ENCODE measurements at places on chromosomes 1 and 21. TPM values are rescaled to one million over a fixed set of nuclear protein-coding genes. Genes with fewer than 3 reads are reported as not detected.

FCRL5 gene
- not detected for total RNA-seq

NR1I3 gene
- total RNA-seq, result not detected

PDPN gene
- total RNA-seq, result 0.20 TPM

DNA sequence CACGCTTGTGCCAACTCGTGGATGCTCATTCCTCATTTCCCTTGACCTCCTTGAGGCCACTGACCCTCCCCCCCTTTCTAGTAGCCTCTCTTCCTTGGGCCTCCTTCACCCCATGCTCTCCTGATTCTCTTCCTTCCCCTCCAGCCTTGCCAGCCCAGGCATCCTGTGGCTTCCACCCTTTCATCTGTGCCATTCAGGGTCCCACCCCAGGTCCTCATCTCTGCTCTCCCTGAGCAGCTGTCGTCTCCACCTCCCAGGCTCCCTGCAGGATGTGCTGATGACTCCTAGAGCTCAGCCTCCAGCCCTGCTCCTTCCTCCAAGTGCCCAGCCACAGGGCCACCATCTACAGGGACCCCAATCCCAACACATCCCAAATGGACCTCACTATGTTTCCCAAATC, 197.4 kb downstream of the GRIK3 start:
- no peak for DNase-seq

GRCh38 chr1:221074332-221074731, 195.1 kb downstream of the HLX start:
- DNase-seq, result no peak

NTNG1 gene
- not detected for total RNA-seq

PRR9 gene
- total RNA-seq, result not detected

- DNase-seq, result no peak
These were observed 90.4 kb downstream of the KCNK1 start for GRCh38 chr1:233704170-233704897.

FAM131C gene
- total RNA-seq, result 0.66 TPM

AMY2B gene
- 6.5 TPM for total RNA-seq

FCGR3A gene
- total RNA-seq, result 0.58 TPM

GRCh38 chr1:19507516-19507915, 22.2 kb upstream of the CAPZB start:
- DNase-seq, result no peak

FAM177B gene
- total RNA-seq, result not detected

TMPRSS2 gene
- total RNA-seq, result not detected

- no peak for DNase-seq
These were observed 15.2 kb downstream of the PIP5K1A start for GRCh38 chr1:151213560-151213959.

DNA sequence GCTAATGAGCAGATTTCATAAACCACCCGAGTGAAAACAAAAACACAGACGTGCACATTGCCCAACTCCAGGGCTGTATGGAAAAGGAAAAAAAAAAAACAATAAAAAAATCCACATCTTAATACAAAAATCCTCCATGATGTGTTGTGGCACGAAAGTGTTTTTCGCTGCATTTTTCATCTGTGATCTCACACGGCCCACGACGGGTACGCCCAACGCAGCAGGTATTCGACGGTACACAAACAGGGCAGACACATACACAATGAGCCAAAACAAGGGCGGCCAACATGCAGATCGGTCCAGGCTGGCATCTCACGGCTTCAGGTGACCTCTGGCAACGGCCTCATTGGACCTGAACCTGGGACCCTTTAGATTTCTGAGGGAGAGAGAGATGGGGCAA, 31.1 kb downstream of the CASZ1 start:
- DNase-seq, result no peak

- no peak for DNase-seq
These were observed 552.9 kb downstream of the LTN1 start for GRCh38 chr21:28439788-28440187.

DNA sequence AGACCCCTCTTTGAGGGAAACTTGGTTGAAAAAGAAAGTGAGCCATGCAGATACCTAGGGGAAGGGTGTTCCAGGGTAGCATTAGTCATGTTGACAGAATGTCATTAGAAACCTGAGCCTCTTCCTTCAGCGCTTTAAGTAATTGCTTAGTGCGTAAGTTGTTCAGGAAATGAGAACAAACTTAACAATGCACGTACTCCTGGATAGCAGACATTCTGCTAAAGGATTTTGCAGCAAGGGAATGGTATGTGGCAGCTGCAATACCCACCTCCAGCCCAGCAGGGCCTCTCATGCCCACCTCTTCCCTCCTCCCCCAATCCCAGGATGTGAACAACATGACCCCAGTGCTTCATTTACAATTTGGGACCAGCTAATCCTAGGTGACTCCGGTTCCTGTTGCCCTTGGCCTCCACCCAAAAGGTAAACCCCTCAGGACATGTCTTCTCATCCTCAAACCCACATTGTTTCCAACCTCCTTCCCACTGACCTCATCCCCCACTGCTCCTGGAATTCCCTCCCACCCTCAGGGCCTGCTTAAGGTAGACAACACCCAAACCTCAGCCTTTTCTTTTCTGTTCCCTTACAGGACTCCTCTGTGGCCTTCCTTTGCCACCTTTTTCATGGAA, 98.0 kb upstream of the BCAR3 start:
- no peak for DNase-seq

DNA sequence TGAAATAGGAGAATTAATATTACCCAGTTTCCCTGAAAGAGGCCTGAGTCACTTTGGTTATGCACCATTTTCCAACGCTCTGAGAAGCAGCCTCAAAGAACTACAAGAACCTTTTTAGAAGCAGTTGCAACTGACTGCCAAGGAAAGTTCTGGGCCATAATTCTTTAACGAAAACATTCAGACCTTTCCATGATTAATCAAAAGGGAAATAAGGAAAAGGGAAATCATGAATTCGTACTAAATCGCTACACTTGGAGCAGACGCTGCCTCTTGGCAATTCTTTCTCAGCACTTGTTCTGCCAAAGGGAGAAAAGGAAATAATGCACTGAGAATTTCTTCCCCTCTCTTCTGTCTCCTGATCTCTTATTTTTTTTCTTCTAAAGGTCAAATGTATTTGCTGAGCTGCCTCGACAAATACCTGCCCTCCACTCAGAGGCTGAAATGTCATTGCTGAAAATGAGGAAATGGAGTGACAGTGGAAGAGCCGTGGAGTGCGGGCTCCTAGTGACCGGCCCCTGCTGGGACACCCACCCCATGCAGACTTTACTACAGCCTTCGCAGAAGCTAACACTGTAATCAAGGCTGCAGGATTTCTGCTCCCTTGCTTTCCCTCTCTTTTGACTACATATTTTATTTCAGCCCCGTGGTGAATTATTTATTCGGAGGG, 67.9 kb upstream of the GALNT2 start:
- no peak for DNase-seq

DNA sequence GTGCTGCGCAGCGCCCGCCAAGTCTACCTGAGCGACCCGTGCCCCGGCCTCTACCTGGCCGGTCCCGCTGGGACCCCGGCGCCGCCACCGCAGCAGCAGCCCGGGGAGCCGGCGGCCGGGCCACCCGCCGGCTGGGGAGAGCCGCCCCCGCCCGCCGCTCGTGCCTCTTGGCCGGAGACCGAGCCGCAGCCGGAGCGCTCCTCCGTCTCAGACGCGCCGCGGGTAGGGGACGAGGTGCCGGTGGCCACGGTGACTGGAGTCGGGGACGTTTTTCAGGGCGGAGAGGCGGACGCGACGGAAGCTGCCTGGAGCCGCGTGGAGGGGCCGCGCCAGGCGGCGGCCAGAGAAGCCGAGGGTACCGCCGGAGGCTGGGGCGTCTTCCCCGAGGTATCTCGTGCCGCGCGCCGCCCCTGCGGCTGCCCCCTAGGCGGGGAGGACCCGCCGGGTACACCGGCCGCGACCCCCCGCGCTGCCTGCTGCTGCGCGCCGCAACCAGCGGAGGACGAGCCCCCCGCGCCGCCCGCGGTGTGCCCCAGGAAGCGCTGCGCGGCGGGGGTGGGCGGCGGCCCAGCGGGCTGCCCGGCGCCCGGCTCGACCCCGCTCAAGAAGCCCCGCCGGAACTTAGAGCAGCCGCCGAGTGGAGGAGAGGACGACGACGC, 646 bp downstream of the IER5 start:
- no peak for DNase-seq

ANGPTL3 gene
- not detected for total RNA-seq

DNA sequence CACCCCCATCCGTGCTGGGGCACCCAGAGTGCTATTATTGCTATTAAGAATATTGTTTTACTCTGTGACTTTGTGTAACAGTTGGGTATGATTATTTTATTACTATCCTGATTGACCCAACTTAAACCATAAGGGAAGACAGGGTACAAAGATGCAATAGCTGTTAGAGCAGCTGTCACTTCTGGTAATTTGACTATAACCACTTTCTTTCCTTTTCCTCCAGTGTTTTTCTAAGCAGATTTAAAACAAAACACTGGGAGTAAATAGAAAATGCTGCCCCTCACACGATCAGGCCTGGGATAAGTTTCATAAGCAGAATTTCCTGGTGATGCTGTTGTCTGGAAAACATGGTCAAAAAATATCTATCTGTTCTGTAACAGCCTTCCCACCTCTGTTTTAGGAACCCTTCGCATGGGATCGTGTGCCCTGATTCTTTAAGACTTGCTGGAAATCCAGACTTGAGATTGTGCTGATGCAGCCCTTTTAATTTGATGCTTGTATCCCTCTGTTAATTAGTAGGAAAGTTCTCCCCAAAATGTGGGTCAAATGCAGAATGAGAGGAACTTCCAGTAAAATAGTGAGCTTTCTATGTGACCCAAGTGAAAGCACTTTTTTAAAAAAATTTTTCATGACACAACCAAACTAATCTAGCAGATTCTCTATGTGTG, 165.3 kb downstream of the FMN2 start:
- no peak for DNase-seq

GRCh38 chr1:54714881-54715492, 674 bp upstream of the TTC4 start:
- DNase-seq, result no peak

TEDDM1 gene
- total RNA-seq, result not detected

DNA sequence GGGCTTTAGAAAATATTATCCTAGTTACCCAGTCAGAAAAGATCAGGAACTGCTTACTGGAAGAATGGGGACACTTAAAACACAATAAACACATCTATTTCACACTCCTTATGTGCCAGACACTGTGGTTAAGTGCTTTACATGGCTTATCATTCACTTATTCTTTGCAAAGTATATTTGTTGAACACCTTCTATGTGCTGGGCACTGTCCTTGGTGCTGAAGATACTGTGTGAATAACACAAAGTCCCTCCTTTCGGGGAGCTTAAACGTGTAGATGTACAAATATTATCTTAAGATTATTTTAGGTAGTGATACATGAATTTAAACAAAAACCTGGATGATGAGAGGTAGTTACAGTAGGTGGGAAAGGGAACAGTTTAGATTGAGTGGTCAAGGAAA, 169.3 kb downstream of the ST6GALNAC5 start:
- DNase-seq, result no peak

KCNA2 gene
- total RNA-seq, result 0.35 TPM

PIGM gene
- 6.9 TPM for total RNA-seq

- DNase-seq, result no peak
These were observed 134.0 kb downstream of the FAM78B start for GRCh38 chr1:166032572-166033371.

GRCh38 chr21:33557447-33557846, 14.6 kb downstream of the SON start:
- no peak for DNase-seq

DNA sequence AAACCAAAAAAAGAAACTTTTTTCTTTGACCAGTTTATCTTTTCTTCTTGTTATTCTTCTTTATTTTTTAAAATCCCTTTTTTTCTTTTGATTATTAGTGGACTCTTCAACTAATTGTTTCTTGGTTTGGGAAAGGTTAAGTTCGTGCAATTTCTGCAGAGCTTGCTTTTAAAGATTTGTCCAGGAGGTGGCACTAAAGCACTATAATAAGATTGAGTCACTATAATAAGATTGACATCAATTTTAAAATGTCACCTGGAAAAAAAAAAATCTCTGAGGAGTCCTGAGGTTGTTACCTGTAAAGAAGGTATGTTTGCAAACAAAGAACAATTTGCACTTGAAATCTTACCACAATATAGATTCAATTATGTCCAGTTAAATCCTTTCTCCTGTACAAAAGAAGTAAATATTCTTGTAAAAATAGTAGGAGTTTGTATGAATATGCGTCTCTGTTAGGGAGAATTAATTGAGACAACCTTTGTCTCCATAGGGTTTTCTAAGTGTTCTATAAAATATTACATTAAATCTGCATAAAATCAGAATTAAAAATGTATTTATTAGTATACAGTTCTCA, 166.7 kb downstream of the ADGRL4 start:
- DNase-seq, result peak; percentile 11

OR6K3 gene
- not detected for total RNA-seq

DNA sequence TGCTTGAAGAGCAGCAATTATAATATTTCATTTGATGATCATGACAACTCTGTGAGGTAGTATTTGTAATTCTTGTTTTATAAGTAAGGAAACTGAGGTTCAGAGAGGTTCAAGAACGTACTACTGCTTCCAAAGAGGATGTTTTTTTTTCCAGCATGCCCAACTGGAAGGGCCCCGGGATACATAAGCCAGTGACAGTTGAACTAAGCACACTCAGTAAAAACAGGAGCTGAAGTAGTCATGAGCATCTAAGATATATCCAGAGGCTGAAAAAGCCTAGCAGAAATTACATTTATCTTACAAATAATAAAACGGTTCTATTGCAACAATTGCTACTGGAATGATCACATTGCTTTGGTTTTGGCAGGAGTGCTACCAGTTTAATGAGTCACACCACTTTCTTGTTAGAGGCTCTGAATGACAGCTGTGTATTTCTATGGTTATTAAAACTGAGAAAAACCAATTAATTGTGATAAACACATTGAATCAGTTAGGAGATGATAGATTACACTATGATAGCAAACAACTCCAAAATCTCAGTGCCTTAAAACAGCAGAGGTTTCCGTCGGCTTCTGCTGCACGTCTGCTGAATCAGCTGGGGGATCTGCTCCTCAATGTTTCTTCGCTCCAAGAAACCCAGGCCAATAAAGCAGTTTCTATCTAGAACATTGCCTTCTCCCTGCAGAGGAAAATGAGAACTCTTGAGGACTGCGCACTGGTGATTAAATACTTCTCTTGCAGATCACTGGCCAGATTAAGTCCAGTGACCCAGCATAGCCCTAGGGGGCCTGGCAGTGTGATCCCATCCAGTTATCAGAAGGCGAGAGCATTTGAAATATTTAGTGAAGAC, 522.7 kb downstream of the PLPP3 start:
- DNase-seq, result no peak

SLC9C2 gene
- total RNA-seq, result not detected

DNA sequence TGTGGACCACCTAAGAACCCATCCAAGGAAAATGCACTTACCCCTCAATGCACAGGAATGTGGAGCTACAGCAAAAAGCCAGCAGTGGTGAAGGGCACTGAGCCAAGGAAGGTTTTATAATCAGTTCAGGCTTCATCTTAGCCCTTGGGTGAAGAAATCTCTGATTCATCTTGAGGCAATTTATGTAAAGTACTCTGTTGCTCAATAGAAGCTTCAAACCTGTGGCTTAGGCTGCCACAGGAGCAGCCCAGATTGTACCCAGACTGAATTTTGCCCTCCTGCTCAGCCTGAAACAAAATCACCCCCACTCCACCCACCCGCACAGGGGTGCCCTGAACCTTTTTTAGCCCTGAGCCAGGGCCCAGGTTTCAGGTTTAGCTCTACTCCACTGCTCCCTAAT, at the start of gene S100A12:
Gene S100A12, minus strand, starts transcription at position 111 of the 400 bp plus-strand sequence. CDS start 1,029 bp downstream, outside the sequence.
- no peak for DNase-seq

- no peak for DNase-seq
These were observed at the start of gene ADCY10 for GRCh38 chr1:167913895-167914496. Gene ADCY10 (minus strand): TSS chr1:167914134. CDS start chr1:167905140, 8,994 bp downstream.

FNDC5 gene
- not detected for total RNA-seq

- no peak for DNase-seq
These were observed 18.2 kb downstream of the C1orf87 start for GRCh38 chr1:60055336-60055735.

KAZN gene
- 0.35 TPM for total RNA-seq

SFPQ gene
- 349 TPM for total RNA-seq

- DNase-seq, result no peak
These were observed 54.0 kb downstream of the CLIC6 start for GRCh38 chr21:34722684-34723300.

Measured in CD8-positive, alpha-beta memory T cell (primary cell).